ENCODE measurements at places on chromosomes 1 and 21.

- no peak for DNase-seq
These were observed 9.0 kb upstream of the SMIM1 start for GRCh38 chr1:3763351-3764125.

DNA sequence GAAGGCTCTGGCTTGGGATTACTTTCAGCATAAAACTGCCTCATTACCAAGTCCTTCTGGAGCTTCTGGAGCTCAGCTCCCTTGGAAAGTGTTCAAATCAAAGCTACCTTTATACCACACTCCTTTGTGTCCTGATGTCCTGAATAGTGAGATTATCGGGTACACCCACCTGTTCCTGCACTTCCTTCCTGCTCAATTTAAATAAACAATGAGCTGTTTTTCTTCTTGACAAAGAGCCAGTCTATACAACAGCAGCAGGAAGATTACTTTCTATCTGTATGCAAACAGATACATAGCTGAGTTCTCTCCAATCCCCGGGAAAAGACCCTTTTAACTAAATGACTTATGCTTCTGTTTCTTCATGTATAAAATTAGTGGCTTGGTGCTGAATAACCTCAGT lies 258.0 kb upstream of the FMN2 start:
- DNase-seq = no peak

DNA sequence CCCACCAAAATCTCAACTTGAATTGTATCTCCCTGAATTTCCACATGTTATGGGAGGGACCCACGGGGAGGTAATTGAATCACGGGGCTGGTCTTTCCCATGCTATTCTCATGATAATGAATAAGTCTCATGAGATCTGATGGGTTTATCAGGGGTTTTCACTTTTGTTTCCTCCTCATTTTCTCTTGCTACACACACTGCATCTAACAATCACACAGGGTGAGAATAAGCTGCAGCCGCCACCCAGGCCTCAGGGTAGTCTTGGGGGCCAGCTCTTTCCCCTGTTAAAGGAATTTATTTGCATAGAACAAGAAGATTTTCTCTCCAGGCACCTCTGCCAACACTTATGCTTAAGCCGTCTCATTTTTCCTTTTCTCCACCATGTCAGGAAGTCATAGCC lies 26.0 kb upstream of the GBP6 start:
- no peak for DNase-seq

- DNase-seq = no peak
These were observed 24.2 kb upstream of the GPR157 start for GRCh38 chr1:9153152-9153551.

DNA sequence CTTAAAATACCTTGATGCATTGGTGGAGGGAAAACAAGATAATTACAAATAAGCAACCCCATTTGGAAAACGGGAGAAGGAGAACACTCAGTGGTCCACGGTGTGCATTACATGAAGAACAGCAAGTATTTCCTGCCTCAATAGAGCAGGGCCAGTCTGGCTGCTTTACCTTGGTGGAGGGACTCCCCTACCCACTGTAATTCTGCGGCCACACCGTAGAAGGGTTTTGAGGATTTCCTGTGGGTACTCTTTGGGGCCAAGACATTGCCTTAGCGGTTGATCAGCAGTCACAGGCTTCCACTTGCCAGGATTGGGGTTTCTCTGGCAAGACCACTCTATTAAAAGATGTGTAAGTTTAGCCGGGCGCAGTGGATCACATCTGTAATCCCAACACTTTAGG lies 16.3 kb upstream of the TMEM54 start:
- DNase-seq = no peak

Data from stimulated activated CD4-positive, alpha-beta T cell treated with anti-CD3 and anti-CD28 coated beads, TNF-alpha, amount 100 ng/mL, for 4 hours (primary cell).